ENCODE measurements at places on chromosomes 3 and 15. TPM values are rescaled to one million over a fixed set of nuclear protein-coding genes. Genes with fewer than 3 reads are reported as not detected.

Gene GLCE
- 17.4 TPM for total RNA-seq

Gene CNTN3
- total RNA-seq, result 5.2 TPM

Gene AMIGO3
- 12.4 TPM for total RNA-seq

DNA sequence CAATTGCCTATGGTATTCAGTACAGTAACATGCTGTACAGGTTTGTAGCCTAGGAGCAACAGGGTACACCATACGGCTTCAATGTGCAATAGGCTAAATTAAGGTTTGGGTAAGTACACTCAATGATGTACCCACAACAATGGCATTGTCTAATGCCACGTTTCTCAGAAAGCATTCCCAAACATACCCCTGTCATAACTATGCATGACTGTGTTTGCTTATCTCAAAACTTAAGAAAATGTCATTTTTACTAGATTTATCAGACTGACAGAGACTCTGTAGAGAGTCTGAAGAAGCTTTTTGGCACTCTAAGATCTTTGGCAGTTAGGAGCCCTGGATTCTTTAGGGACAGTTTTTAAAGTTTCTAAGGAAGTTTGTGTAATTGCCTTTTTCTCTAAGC lies 59.9 kb downstream of the MECOM start:
- H3K4me3 ChIP-seq, result no peak overlapping the region
- H3K36me3 ChIP-seq, result no peaks in the 10 kb centered on the region
- H3K27me3 ChIP-seq, result no peaks in the 10 kb centered on the region
- no peaks in the 10 kb centered on the region for H3K4me1 ChIP-seq
